ENCODE measurements at places on chromosomes 5 and 9. TPM values are rescaled to one million over a fixed set of nuclear protein-coding genes. Genes with fewer than 3 reads are reported as not detected.

Gene CCNO
- total RNA-seq = 0.17 TPM

Gene RHOBTB3
- total RNA-seq = 296 TPM

Gene RFESD
- 3.2 TPM for total RNA-seq

Gene HTR4
- total RNA-seq = not detected

Gene SLC25A51
- 49.0 TPM for total RNA-seq

Gene WASHC1
- 13.9 TPM for total RNA-seq

Gene ACSL6
- total RNA-seq = under 0.01 TPM

Gene CARTPT
- total RNA-seq = not detected

Gene DDX4
- not detected for total RNA-seq

All from bronchial smooth muscle cell (primary cell).